ENCODE measurements at places on chromosomes 4 and X. TPM values are rescaled to one million over a fixed set of nuclear protein-coding genes. Genes with fewer than 3 reads are reported as not detected.

The TCEAL5 gene
- polyA plus RNA-seq = 14.7 TPM

The MAGEC3 gene
- 0.28 TPM for polyA plus RNA-seq

The F8A2 gene
- polyA plus RNA-seq = not detected

The ADH1A gene
- polyA plus RNA-seq = 0.47 TPM

GRCh38 chr4:74670583-74670982, 123.7 kb downstream of the BTC start:
- DNase-seq = no peak

GRCh38 chrX:123525123-123525725, 207.6 kb downstream of the THOC2 start:
- no peak for DNase-seq

DNA sequence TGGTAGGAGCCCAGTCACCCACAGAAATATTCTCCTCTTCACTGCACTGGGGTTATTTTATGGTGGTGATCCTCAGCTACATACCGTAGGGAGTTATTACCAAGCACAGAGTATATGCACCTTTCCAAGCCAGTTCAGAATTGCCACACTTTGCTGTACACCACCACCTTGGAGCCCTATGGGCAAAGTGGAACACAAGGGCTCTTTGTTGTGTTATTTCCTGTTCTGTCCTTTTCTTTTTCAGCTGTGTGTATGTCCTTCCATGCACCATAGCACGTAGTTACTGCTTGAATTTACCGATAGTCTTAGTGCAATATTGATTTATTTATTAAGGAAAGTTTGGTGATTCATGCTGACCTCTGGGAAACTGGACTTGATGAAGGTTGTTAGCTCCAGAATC, 8.3 kb downstream of the RNF128 start:
- no peak for DNase-seq

- no peak for DNase-seq
Observed at GRCh38 chrX:66328950-66329596, 165.0 kb downstream of the HEPH start.

DNA sequence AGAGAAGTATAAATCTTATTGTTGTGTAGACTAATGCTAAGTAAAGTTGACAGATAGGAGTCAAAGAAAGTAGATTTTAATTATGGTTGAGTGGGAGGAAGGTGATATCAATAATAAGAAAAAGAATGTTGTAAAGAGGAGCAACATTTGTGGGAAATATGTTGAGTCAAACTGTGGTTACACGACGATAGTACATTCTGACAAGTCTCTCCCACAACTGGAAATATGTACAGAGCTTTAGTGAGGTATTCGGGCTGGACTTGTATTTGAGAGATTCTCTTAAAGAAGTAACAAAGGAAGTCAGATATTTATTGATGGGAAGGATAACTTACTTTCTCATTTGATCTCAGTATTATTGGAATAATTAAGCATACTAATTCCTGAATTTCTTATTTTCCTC, 525.3 kb upstream of the MAGEB2 start:
- no peak for DNase-seq

- DNase-seq = no peak
Observed at GRCh38 chr4:55920571-55920970, 28.2 kb upstream of the CEP135 start.

GRCh38 chr4:20532871-20533870, 167.1 kb upstream of the PACRGL start:
- DNase-seq = no peak

DNA sequence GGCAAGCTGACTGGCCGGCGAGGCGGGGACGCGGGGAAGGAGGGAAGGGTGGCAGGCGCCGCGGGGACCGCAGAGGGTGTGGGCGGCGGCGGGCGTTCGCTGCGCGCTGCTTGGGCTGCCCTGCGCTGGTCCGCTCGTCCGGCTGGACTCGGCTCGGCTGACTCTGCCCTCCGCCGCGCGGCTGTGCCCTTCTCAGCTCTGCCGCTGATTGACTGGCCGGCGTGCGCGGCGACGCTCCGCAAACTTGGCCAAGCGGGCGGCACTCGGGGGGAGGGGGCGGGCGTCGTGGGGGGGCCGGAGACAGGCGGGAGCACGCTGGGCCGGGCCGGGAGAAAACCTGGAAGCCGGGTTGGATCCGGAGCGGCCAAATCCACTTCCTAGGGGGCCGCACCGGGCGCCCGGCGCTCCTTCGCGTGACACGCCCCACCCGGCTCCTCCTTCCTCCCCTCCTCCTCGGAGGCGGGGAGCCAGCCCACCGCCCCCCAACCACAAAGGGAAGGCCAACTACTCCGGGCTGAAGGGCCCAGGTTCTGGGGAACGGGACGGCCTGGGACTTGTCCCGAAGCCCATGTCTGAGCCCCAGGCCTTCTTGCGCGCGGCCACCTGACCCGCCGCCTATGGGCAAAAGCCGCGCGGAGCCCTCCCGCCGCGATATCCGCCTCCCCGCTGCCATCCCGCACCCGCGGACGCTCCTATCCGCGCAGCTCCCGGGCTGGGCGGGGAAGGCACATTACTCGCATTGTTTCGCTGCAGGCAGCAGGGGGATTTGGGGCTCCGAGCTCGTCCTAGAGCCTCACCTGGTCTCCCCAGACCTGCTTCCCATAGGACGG, at the start of gene GPC4:
Gene GPC4 (minus strand): TSS at position 214 of the 830 bp plus-strand sequence. CDS start 524 bp downstream, outside the sequence.
- no peak for DNase-seq

DNA sequence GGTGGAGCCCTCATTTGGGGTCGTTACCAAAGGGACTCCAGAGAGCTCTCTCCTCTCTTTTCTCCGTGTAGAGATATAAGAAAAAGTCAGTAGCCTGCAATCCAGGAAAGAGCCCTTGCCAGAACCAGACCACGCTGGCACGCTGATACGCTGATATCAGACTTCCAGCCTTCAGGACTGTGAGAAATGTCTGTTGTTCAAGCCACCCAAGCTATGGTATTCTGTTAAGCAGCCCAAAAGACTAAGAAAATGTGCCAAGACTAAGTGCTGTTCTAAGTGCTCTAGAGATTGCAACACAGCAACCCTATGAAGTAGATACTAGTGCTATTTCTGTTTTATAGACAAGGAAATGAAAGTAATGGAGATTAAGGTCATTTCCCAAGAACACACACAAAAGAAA, 205.7 kb downstream of the CAMK2D start:
- no peak for DNase-seq

GRCh38 chr4:4427121-4427870, 40.4 kb downstream of the NSG1 start:
- DNase-seq = no peak

GRCh38 chr4:7771541-7772507, 167.8 kb downstream of the AFAP1 start:
- no peak for DNase-seq

- DNase-seq = no peak
Observed at GRCh38 chrX:118049713-118050112, 66.9 kb downstream of the KLHL13 start.

DNA sequence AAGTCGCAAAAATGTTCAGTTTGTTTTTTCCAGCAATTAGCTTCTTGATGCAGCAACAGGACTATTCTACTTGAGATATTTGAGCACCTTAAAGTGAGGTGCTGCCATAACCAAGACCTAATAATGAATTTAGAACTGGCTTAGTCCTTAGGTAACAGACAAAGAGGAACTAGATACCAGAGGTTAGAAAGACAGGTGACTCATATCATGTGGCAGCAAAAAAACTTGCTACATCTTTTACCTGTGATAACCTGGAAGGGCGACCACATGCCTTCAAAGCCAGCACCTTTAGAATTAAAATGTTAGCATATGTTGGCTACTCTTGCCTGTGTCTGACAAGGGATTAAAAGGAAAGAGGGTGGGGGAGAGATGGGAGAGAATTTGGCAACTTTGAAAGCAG, 90.4 kb downstream of the ARHGAP6 start:
- DNase-seq = no peak

DNA sequence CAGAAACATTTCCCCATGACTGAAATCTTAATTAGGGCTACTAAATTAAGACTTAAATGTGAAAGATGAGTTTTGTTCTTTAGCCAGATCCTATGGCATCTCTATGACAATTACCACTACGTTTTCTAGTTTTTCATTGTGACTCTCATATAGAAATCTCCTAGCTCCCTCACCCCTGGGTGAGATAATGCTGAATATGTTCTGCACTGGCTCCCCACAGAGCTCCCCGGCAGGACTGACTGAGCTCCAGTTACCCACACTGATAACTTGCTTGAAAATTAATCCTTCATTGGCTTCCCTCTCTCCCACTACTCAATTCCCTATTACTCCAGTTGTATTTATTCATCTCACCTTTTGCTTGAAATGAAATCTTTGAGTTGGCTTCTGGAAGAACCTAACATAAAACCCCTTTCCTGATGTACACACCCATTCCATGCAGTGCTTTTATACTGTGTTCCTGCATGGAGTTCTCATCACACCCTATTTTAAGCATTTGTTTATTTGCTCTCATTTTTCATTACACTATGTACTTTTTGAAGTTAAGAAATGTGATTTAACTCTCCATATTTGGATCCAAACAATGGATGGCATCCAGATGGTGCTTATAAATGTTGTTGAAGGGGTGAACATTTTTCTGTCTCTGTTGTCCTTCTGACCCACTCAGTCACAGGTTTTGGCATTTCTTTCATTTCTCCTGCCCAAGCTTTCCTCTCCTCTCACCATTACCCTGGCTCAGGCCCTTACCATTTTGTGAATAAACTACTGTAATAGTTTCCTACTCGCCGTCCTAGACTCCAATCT, 623.4 kb downstream of the SPRY1 start:
- no peak for DNase-seq

DNA sequence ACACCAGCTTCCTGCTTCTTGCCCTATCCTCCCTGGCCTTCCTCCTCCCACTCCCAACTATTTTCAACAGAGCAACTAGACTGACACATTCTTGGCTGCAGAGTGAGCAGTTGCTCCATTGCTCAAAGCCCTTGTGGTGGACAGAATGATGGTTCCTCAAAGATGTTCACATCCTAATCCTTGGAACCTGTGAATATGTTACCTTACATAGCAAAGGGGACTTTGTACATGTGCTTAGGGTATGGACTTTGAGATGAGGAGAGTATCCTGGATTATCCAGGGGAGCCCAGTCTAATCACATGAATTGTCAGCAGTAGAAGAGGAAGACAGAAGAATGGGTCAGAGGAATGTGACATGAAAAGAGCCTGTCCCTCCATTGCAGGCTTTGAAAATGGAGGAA, 24.9 kb upstream of the HOPX start:
- no peak for DNase-seq

DNA sequence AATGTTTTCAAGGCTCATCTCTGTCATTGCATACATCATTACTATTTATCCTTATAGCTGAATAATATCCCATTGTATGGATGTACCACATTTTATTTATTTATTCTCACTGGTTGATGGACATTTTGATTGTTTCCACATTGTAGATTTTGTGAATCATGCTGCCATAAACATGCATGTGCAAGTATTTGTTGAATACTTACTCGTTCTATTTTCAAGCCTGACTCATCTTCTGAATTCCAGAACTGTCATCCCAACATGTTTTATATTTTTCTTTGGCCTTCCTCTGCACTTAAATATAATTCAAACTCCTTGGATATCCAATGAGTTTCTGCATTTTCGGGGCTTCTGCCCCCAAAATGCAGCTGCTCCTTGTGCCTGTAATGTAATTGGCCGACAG, 77.6 kb downstream of the MXRA5 start:
- DNase-seq = no peak

DNA sequence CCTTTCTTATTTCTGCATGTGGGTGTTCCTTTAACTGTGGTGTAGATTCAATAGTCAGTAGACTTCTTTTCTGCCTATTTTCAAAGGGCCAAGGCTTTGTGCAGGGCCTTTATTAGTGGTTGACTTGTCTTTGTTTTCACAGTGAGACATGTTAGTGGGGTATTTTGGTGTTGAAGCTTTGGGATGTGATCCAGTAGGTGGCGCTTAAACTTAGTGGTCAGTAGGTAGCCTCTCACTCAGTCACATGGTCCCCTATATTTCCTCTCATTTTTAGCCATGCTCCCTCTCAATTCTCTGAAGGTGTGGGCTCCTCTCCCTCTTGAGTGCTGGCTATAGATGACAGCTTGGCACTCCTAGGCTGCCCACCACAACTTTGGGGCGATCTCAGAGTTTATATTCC, 23.4 kb upstream of the SLC10A7 start:
- DNase-seq = no peak

GRCh38 chr4:179095585-179096221, 1653.5 kb upstream of the AGA start:
- peak; percentile 41 for DNase-seq

DNA sequence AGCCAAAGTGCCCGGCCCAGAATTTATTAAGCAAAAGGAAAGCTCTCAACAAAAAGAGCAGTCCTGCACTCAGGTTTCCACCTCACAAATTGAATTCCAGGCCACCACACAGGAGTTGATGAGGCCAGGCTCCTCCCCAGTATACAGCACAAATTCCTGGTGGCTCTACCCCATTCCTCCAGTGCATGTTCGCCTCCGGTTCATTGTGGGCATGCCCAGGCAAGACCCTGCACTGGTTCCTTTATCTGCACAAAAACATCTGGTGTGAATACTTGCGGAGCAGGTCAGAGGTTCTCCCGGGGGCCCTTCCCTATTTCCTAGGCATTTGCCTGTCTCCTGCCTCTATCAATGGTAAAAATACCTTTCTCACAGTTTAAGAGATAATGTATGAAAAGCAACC, 195.2 kb upstream of the ANXA10 start:
- no peak for DNase-seq

Data from right renal cortex interstitium (tissue), 3 donors.